ENCODE measurements at places on chromosomes 13 and 19.

DNA sequence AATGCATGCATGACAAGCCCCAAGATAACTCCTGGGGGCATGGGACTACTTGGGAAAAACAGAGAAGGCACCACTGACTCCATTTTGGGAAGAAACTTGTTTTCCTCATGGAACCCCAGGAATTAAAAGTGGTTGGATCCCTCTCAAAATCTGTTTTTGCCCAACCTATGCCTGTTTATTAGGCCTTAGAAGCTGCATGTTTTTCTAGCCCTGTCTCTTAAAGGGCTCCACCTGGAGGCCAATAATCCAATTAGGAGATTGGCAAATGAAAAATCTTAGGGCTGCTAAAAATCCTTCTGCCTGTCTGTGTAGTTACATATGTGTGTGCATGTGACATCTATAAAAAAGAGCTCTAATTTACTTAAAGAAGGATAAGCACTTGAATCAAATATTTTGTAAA lies 26.9 kb downstream of the MED4 start:
- no peak for DNase-seq

DNA sequence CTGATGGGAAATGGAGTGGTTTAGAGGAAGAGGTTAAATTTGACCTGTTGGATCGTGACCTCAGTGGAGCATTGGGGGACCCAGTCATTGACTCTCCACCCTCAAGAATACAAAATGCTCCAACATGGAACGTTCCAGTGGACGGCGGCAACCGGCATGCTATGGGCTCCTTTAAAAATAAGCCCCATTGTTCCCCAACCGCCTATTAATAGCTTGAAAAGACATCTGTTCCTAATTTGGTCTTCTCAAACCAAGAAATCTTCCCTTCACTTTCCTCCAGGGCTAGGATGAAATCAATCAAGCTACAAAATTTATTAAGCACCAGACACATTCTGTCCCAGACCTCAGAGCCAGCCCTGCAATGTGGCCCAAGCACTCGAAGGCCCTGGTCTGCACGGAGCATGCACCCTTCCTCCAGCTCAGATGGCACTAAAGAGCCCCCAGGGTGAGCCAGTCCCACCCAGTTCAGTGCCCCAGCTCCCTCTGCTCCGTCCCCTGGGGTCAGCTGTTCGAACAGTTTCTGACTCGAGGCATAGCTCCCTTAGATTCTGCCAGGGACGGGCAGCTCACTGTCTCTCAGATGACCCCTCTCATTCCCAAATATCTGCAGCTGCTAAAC lies 22.5 kb upstream of the VSTM2B start:
- no peak for DNase-seq

DNA sequence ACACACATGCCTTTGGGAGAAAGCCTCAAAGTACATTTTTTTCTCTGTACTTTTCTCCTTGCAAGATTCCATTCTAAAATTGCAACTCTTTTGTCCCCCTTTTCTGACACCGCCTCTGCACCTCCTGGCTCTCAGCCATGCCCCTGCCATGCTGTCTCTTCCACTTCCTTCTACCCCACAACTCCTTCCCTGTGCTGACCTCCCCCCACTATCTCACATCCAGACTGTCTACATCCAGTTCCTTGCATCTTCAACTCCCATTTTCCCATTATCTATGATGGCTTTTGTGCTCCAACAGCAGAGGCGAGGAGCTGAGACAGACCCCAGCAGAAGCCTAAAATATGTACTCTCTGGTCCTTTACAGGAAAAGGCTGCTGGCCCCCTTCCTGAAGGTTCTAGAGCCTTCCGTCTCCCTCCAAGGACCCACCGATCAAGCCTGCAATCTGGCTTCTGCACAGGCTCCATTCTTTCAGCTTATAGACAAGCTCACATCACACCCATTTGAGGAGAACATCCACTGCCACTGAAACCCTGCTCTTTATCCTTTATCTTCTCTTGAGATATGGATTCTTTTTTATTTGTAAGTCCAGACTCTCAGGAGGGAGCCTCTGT lies 50.2 kb downstream of the RFX2 start:
- DNase-seq: no peak

- peak; percentile 74 for DNase-seq
Observed at GRCh38 chr19:39428283-39429112, 7.3 kb downstream of the RPS16 start.

- peak; percentile 58 for DNase-seq
Observed at GRCh38 chr13:80033286-80033685, 307.6 kb downstream of the SPRY2 start.

GRCh38 chr19:34990578-34991192 lies 9.4 kb upstream of the GRAMD1A start:
- no peak for DNase-seq

GRCh38 chr13:82636119-82636518 lies 1246.2 kb downstream of the SLITRK1 start:
- DNase-seq: no peak

GRCh38 chr13:20704459-20705069 lies 1.1 kb downstream of the IL17D start:
- no peak for DNase-seq

DNA sequence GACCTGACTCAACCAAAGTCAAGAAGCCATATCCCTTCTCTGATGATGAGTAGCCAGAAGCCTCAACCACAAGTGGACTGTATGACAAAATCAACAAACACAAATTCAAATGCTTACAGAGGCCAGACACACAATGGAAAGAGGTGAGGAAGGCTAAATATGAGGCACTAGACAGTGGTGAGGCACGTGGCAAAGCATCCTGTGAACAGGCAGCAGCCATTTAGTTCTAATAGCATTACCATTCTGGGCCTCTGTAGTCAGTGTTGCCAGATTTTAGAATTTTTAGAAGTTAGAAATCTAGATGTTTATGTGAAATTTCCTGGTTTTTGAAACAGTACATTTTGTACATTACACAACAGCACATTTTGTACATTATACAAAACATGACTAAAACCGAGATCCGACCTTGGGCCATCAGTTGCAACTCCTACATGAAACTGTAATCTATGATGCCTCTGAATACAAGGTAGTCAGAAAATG lies 403.3 kb downstream of the COG6 start:
- DNase-seq: no peak

- no peak for DNase-seq
Observed at GRCh38 chr13:102225892-102226291, 176.0 kb downstream of the FGF14 start.

- DNase-seq: no peak
Observed at GRCh38 chr13:114152831-114153371, 20.5 kb upstream of the RASA3 start.

DNA sequence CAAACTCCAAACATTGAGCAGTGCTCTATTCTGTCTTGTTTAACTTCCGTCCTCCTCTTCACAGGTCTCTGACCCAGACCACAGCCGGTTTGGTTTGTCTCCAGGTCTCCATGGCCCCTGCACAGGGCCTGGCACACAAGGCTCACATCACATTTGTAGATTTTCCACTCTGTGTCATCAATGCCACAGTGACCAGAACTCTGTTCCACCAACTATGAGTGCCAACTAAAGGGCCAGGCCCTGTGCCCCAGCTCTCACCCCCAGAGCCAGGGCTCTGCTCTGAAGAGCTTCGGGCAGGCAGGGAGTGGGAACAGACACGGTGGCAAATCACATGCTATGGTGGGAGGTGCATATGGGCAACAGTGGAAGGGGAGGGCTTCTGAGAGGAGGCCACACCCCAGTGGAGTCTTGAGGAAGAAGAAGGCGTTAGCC lies 16.0 kb downstream of the SMG9 start:
- DNase-seq: no peak

DNA sequence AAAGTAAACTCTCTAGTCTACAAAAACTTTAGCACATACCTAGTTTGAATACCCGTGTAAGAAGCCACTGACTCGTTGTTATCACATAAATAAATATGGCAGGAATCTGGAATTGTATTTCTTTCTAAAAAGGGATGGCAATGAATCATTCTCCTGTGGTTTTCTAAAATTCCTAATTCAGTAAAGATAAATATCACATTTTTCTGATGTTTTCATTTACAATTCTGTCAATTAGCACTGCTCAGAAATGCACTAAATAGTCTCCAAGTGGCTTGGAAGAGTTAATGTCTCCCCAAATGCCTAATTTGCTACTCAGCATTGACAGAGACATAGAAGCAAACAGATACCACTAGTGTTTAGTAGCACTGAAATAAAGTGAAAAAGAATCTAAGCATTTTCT lies 547.7 kb upstream of the SLITRK1 start:
- DNase-seq: no peak

- DNase-seq: no peak
Observed at GRCh38 chr19:52142001-52142595, 2.4 kb upstream of the ZNF616 start.

DNA sequence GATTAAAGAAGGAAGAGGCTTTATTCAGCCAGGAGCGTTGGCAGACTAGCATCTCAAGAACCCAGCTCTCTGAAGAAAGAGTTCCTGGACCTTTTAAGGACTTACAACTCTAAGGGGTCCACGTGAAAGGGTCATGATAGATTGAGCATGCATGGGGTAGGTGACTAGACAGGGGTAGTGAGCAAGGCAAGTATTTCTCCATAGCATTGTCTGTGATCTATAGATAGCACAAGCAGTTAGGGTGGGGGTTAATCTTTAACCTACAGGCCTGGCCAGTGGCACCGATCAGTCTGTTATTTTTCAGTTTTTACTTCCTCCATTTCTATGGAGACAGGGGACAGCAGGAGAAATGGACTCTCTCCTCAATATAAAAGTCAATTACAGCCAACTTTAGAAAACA lies 983.7 kb downstream of the SLITRK1 start:
- DNase-seq: no peak

DNA sequence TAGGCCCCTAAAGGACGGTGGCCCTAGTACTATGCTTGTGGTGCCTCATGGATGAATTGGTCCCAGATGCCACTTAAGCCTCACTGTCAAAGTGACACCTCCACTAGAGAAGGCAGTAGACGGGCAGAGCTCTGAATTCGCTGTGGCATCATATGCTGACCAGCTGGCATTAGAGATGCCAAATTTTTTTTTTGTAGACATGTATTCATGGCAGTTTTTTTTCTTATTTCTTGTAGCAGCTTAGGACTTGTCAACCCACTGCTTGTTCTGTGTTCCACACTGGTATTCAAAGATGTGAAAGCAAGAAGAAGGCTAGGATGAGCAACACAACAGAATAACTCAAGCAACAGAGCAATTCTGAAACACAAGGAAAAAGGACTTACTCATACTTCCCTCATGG lies 212.5 kb downstream of the DLEU7 start:
- no peak for DNase-seq

- no peak for DNase-seq
Observed at GRCh38 chr19:4847190-4847973, 15.9 kb upstream of the TICAM1 start.

All from SJCRH30 (cell line).